ENCODE measurements at places on chromosomes 5 and 9. TPM values are rescaled to one million over a fixed set of nuclear protein-coding genes. Genes with fewer than 3 reads are reported as not detected.
A peak's percentile ranks its signal among the peaks of the same experiment; 100 is the strongest.

- DNase-seq: no peak
Measured at GRCh38 chr5:154757814-154758406, 2.7 kb downstream of the LARP1 start.

Gene PCDHB15
- 3.9 TPM for total RNA-seq

Gene BARX1
- not detected for total RNA-seq

GRCh38 chr5:21711866-21712758, 1141.0 kb downstream of the CDH12 start:
- no peak for DNase-seq

DNA sequence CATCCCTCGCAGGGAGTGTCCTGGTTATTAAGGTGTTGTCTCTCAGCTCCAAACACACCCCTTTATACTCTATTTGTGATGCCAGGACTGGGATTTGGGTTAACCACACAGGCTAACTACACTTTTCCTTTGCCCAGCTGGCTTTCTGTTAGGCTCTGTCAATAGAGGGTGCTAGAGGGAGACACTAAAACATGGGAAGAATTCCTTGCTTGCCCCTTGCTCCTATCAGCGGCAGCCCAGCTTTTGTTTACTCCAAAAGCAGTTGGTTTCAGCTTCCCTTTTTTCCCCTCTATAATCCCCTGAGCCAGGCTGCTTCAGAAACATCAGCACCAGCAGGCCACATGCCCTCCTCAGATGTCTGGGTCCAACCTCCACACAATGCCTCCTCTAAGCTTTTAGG, 297.1 kb downstream of the KCTD16 start:
- DNase-seq: peak; percentile 5

Gene ARID3C
- total RNA-seq: not detected

DNA sequence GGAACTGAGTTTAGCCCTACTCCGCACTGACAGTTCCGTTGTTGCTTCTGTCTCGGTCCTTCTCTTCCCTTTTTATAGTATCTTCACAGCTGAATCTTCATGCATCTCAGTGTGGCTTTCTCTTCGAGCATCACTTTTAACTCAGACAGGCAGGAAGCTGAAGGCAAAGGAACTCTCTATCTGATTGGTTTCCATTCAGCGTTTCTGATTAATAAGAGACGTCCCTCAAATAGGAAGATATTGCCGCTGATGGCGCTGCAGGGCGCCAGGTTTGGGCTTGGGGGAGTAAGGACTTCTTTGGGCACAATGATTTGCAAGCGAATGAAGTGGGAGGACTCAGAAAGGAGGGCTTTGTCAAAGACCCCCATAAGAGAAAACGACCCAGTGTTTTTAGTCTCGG, at the start of gene CDH9:
Gene CDH9 (minus strand): TSS at position 111 of the 400 bp plus-strand sequence. CDS start 50,253 bp downstream, outside the sequence.
- DNase-seq: no peak

Gene TGFBR1
- total RNA-seq: 25.4 TPM

Gene COL15A1
- 49.3 TPM for total RNA-seq

DNA sequence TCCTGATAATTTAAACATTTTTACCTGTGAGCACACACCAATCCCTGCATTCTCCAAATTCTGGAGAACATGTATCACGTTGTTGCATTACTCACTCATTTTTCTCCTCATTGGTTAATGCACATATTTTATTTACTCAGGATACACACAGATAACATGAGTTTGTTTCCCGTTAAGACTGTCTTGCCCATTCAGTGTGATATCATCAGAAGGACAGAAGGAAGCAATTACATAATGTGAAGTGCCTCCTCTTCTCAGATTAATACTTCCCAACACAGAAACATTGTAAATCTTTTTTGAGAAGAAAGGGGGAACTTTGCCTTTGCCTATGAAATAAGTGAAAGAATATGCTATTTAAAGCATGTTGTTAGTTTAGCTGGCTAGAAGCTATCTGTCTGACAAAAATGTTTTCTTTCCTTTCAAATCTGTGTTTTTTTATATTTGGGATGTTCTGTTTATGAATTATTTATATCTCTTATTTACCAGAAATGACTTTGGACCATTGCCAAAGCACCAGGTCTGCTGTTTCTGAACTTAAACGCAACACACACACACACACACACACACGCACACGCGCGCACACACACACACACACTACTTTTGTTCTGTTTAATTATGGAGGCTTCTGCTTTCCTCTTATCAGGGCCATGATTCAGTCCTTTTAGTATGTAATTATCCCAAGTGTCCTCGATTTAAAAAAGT, 186.5 kb downstream of the CHSY3 start:
- DNase-seq: no peak

Gene LCN15
- total RNA-seq: 1.3 TPM
